Esophagus squamous epithelium (tissue), 5 donors: ENCODE measurements at places on chromosomes 11 and 22. TPM values are rescaled to one million over a fixed set of nuclear protein-coding genes. Genes with fewer than 3 reads are reported as not detected.

DNA sequence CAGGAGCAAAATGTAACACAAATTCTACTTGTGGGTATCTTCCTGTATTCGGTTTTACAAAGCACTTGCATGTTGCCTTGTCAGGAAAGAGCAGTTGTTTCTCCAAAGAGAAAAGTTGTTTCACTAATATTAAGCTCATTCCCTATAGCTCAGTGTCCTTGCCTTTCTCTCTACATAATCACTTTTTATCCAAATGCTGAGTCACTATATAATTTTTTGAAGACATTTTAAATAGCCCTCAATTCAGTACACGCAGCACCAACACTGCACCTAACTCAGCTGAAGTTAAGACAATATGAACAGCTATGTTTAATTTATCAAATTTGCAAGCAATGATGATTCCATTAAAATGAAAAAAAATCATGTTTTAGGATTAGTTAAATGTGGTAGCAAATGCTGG, 14.5 kb upstream of the MRTFA start:
- DNase-seq = no peak

GRCh38 chr22:30044369-30044768, 35.9 kb upstream of the HORMAD2 start:
- no peak for DNase-seq

DNA sequence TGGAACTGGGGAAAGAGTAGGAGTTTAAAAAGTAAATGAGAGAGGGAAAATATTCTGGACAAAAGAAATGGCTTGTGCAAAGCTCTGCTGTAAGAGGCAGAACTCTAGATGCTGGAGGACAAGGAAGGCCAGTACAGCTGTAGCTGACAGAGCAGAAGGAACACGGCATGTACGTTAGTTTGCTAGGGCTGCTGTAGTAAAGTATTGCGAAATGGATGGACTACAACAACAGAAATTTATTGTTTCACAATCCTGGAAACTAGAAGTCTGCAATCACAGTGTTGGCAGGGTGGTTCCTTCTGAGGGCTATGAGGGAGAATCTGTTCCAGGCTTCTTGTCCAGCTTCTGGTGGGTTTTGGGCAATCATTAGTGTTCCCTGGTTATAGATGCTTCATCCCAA, 454.4 kb downstream of the NTM start:
- no peak for DNase-seq

The UBQLNL gene
- not detected for total RNA-seq

The PARVA gene
- total RNA-seq = 20.2 TPM
